ENCODE measurements at places on chromosomes 12 and 14. TPM values are rescaled to one million over a fixed set of nuclear protein-coding genes. Genes with fewer than 3 reads are reported as not detected.

- no peak overlapping the region for H3K4me3 ChIP-seq
- no peaks in the 10 kb centered on the region for H3K4me1 ChIP-seq
- no peaks in the 10 kb centered on the region for H3K36me3 ChIP-seq
- H3K27ac ChIP-seq, result no peak overlapping the region
Measured at GRCh38 chr12:38384816-38385378, 68.3 kb downstream of the ALG10B start.

GRCh38 chr12:11324426-11324825 lies 14.2 kb upstream of the PRB4 start:
- H3K27ac ChIP-seq, result no peak overlapping the region
- DNase-seq, result no peak
- no peaks in the 10 kb centered on the region for H3K4me1 ChIP-seq
- no peaks in the 10 kb centered on the region for H3K36me3 ChIP-seq
- H3K27me3 ChIP-seq, result no peaks in the 10 kb centered on the region
- H3K4me3 ChIP-seq, result no peak overlapping the region

DNA sequence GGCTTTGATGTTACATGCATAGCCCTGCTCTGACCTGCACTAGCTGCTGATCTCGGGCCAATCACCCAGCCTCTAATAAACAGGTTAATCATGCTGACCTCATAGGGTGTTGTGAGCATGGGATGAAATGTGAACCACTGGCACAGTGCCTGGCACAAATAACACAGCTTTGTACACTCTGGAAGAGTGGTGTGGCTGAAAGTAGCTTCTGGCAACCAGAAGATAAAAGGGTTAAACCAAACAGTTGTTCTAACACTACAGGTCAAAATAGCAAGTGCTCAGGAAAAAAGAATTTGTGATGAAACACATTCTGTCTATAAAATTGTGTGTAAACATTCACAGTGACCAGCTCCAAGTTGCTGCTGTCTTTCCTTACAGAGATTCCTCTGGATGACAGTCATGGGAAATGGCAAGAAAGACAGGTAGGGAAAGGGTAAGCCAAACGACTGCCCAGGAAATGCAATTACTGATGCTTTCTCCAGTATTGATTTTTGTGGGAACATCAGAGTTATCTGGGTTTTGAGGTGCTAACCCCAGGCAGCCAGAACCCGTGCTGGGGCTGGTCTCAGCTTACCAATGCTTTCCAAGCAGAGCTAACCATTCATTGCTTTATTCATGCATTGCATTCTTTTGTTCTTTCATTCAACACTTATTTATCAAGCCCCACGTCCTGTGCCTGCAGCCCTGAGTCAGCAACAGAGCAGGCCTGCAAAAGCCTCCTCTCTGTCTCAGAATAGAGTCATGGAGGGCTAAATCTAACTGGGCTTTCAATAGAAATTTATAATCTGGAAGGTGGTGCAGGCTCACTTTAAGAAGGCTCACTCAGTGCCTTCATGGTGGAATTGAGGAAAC lies 38.1 kb upstream of the CAPRIN2 start:
- peaks cover 5% of the 10 kb centered on the region for H3K27me3 ChIP-seq
- no peak for DNase-seq
- no peak overlapping the region for H3K4me3 ChIP-seq
- no peaks in the 10 kb centered on the region for H3K4me1 ChIP-seq
- no peak overlapping the region for H3K27ac ChIP-seq

DNA sequence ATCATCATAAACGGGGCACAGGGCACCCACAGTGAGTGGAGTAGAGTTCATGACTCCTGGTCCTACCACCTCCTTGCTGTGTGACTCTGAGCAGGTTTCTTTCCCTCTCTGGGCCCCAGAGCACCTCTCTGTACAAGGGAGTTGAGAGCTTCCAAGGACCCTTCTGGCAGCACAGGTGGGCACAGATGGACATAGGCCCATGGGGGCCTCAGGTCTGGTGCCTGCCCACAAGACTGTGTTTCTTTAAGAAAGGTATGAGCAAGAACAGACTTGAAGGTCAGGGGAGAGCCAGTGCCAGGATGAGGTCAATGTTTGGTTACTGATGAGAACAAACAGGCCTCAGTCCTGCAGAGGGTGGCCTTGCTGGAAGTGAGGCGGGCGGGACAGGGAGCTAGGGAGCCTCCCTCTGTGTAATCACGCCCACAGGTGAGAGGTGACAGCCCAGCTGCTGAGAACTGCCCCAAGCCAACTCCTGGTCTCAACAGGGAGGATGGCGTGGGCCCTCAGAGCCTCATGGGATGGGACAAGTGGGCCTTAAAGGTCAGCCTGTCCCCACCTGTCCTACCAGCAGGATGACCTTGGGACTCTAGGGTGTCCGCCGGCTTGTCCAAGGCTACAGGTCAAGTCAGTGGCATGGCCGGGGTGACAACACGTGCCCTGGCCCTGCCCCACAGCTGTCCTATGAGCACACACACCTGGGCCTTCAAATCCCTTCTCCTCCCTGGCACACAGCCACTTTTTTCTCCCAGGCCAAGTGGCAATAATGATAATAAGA lies 49.1 kb downstream of the CCDC85C start:
- no peaks in the 10 kb centered on the region for H3K4me1 ChIP-seq
- H3K36me3 ChIP-seq, result no peaks in the 10 kb centered on the region
- H3K4me3 ChIP-seq, result no peak overlapping the region
- DNase-seq, result no peak
- H3K27me3 ChIP-seq, result no peaks in the 10 kb centered on the region

DNA sequence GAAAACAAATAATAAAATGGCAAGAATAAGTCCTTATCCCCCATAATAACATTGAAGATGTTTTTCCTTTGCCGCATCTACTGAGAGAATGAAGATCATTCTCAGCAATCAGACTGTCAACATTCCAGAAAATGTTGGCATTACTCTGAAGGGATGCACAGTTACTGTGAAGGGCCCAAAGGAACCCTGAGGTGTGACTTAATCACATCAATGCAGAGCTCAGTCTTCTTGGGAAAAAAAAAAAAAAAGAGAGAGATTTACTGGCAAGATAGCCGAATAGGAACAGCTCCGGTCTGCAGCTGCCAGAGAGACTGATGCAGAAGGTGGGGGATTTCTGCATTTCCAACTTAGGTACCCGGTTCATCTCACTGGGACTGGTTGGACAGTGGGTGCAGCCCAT lies 41.3 kb upstream of the OR6J1 start:
- no peaks in the 10 kb centered on the region for H3K4me1 ChIP-seq
- H3K27me3 ChIP-seq, result no peaks in the 10 kb centered on the region
- no peak for DNase-seq
- no peak overlapping the region for H3K4me3 ChIP-seq

- no peak overlapping the region for H3K4me3 ChIP-seq
- no peak overlapping the region for H3K27ac ChIP-seq
- no peak for DNase-seq
- no peaks in the 10 kb centered on the region for H3K4me1 ChIP-seq
- no peaks in the 10 kb centered on the region for H3K27me3 ChIP-seq
- H3K36me3 ChIP-seq, result no peaks in the 10 kb centered on the region
Measured at GRCh38 chr12:60230056-60230455, 634.2 kb downstream of the SLC16A7 start.

DNA sequence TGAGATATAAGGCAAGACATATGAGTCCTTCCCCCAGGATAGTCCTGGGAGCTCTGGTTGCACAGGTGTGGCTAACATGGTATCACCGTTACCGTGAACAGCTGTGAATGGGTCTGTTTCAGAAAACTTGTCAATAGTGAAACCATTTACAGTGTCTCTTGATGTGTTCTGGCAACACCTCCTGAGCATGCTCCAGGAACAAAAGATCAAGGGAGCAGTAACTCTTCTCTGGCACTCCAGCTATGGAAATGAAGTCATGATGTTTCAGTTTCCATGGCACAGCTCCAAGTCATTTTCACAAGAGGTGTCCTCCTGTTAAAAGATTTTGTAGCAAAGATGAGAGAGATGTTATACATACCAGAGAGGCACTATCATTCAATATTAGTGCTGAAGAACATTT lies 253.7 kb downstream of the SNAPC1 start:
- no peaks in the 10 kb centered on the region for H3K27me3 ChIP-seq
- no peak overlapping the region for H3K4me3 ChIP-seq
- DNase-seq, result no peak
- H3K4me1 ChIP-seq, result no peaks in the 10 kb centered on the region
- no peak overlapping the region for H3K27ac ChIP-seq
- H3K36me3 ChIP-seq, result no peaks in the 10 kb centered on the region

GRCh38 chr12:76183459-76184186 lies 99.1 kb upstream of the NAP1L1 start:
- no peak for DNase-seq
- no peaks in the 10 kb centered on the region for H3K36me3 ChIP-seq
- no peaks in the 10 kb centered on the region for H3K4me1 ChIP-seq
- no peaks in the 10 kb centered on the region for H3K27me3 ChIP-seq

DNA sequence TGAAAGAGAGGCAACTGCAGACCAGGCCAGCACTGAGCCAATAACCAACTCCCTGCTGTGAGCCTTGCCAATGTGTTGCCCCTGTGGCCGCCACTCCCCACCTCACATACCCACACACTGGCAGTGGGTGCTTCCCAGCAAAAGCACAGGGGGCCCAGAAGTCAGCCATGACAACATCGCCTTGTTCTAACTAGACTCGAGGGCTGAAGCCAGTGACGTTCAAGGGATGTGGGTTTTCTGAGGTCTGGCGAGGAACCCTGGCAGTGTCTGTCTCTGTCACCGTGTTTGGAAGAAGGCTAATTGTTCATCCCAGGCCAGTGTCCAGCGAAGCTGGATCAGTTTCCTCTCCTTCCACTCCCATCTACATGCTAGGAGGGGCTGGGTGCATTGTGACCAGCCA lies 311.8 kb upstream of the AMIGO2 start:
- H3K4me1 ChIP-seq, result peaks cover 50% of the 10 kb centered on the region
- no peaks in the 10 kb centered on the region for H3K36me3 ChIP-seq
- peak overlapping the region; percentile 55 for H3K27ac ChIP-seq
- H3K27me3 ChIP-seq, result no peaks in the 10 kb centered on the region
- peak; percentile 89 for DNase-seq

DNA sequence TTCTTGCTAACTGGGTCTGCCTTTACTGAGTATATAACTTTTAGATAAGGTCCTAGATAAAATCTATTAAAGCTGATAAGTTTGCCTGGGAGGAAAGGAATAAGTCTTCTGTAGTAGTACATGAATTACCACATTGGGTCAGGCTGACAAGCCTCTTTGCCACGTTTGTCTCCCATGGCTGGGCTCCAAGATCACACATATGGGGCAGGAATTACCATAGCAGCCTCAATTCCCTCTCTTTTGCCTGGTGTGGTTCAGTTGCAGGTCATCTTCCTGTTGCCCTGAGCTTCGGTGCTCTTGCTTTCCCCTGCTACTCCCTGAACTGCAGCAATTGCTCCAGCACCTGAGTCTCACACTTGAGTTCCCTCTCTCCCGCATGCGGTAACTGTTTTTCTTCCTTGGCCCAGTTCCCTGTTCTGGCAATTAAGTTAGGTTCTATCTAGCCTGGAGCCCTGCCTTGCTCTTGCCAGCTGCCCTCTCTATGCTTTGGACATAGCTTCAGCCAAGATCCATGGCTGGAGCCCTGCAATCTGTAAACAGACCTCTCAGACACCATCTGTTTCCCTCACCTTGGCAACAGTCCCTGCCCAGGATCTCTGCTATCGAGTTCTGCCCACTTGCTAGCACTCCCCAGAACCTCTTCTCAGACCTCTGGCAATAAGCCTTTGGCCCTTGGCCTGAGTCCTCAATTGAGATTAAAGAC lies 5.8 kb upstream of the GLT8D2 start:
- H3K4me3 ChIP-seq, result no peak overlapping the region
- H3K4me1 ChIP-seq, result no peaks in the 10 kb centered on the region
- H3K27me3 ChIP-seq, result no peaks in the 10 kb centered on the region
- DNase-seq, result no peak
- H3K36me3 ChIP-seq, result no peaks in the 10 kb centered on the region

GRCh38 chr14:21108791-21109190 lies 7.9 kb downstream of the TMEM253 start:
- H3K4me1 ChIP-seq, result peaks cover 12% of the 10 kb centered on the region
- no peaks in the 10 kb centered on the region for H3K36me3 ChIP-seq
- H3K27ac ChIP-seq, result no peak overlapping the region
- DNase-seq, result no peak
- no peak overlapping the region for H3K4me3 ChIP-seq

DNA sequence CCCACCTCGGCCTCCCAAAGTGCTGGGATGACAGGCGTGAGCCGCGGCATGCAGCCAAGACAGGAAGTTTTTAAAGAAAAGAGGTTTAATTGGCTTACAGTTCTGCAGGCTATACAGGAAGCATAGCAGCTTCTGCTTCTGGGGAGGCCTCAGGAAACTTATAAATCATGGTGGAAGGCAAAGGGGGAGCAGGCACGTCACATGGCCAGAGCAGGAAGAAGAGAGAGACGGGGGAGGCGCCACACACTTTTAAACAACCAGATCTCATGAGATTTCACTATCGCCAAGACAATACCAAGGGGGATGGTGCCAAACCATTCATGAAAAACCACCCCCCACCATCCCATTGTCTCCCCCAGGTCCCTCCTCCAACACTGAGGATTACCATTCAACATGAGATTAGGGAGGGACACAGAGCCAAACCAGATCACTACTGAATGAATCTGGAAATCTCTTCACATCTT lies 14.1 kb downstream of the CCDC63 start:
- H3K4me1 ChIP-seq, result no peaks in the 10 kb centered on the region
- no peak overlapping the region for H3K27ac ChIP-seq
- no peak for DNase-seq
- H3K4me3 ChIP-seq, result no peak overlapping the region

DNA sequence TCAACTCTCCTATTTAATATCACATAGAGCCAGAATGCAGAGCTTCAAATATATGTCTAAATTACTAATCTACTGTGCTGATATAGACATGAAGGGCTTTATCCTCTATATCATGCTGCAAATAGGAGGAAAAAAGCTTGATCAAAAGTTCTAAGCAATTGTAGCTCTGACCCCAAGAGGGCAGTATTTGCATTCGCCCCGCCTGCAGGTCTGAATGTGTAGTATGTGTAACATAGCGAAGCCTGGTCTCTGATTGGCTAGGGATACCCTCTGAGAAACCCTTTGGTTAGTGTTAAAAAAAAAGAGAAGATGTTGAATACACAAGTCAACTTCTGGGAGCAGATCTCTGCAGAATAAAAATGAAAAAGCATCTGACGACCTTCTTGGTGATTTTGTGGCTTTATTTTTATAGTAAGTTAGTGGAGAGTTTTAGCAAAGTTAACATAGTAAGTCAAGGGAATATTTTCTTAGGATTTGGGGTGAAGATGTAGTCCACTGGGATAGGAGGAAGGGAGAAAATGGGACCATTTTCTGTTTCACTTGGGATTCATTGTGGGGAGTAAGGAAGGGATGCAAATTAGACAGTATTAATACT lies 151.6 kb upstream of the OR4E1 start:
- no peak overlapping the region for H3K4me3 ChIP-seq
- H3K27me3 ChIP-seq, result no peaks in the 10 kb centered on the region
- no peak overlapping the region for H3K27ac ChIP-seq
- no peak for DNase-seq
- H3K36me3 ChIP-seq, result no peaks in the 10 kb centered on the region
- H3K4me1 ChIP-seq, result no peaks in the 10 kb centered on the region

GRCh38 chr12:122064780-122065588 lies 13.6 kb upstream of the MLXIP start:
- peaks cover 13% of the 10 kb centered on the region for H3K4me1 ChIP-seq
- H3K4me3 ChIP-seq, result no peak overlapping the region
- peak overlapping the region; percentile 79 for H3K27ac ChIP-seq
- no peaks in the 10 kb centered on the region for H3K36me3 ChIP-seq

PRPH gene
- not detected for total RNA-seq

GYS2 gene
- total RNA-seq, result not detected

CLEC14A gene
- total RNA-seq, result not detected

KRT85 gene
- total RNA-seq, result not detected

RHEBL1 gene
- total RNA-seq, result 10.2 TPM

LRFN5 gene
- total RNA-seq, result not detected

RIN3 gene
- total RNA-seq, result 46.0 TPM

SELPLG gene
- total RNA-seq, result 37.0 TPM

HOXC6 gene
- not detected for total RNA-seq

Data from CD8-positive, alpha-beta memory T cell (primary cell).